ENCODE measurements at places on chromosomes 5 and 9.

DNA sequence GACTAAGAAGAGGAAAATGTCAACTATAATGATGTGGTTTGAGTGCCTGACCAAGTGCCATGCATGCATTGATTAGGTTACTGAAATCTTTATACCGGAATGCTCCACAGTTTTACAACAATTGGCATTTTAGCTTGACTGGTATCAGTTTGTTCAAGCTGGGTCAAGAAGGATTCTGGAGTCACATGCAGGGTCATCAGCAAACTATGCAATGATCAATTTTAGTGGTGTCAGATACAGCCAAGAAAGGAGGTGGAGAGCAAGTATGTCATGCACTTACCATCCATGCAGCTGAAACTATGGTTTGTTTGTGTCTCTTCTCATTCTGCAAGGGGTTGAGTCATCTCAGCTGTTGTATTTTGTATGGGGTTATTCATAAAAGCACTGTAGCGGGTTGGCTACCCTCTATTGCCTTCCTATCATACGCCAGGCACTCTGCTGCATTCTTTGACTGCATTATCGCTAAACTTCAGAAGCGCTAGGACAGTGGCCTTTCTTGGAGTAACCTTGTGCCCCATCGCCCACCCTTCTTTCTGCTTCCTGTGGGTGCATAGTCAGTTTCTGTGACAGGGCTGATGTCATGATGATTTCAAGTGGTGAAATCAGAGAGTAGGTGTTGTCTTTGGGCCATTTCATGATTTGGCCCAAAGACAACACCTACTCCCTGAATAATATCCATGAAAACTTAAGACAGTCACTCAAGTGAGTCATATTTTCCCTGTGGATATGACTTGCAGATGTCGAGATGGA is 145.4 kb downstream of the MTX3 start:
- DNase-seq, result peak; percentile 33

- no peak for DNase-seq
Measured at GRCh38 chr5:133727636-133728035, 115.3 kb upstream of the FSTL4 start.

DNA sequence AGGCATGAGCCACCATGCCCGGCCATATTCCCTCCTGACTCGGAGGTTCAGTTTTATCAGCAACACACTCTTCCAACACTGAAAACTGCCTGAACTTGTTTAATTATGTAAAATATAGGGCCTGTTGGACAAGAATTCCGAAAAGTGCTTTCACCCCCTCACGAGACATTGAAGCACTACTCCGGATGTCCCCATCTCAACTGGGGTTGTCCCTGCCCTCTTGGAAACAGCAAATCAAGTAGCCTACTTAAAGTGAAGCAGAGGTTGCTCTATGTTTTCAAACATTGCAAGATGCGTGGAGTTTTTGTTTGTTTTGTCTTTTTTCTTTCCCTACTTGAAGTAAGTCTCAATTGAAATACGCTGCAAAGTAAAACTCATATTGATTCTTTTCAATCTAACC is 7.6 kb downstream of the PTGER4 start:
- peak; percentile 49 for DNase-seq

GRCh38 chr5:97568382-97568781 is 385.3 kb upstream of the RIOK2 start:
- no peak for DNase-seq

DNA sequence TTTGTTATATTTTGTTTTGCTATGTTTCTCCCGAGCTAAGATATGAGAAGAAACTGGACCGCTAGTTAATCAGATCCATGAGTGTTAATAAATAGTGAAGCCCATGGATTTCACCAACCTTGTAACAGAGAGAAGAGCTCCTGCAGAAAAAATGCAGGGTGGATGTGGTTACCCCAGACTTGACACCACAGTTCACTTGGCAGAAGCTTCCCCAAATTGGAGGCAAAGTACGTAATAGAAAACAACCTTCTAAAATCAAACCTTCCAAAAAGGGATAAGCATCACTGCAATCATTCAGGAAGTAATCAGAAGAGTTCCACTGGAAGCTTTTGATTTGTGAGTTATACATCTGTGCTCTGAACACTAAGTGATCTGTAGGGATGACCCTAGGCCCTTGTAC is 267.5 kb downstream of the ACTL7B start:
- DNase-seq, result no peak

DNA sequence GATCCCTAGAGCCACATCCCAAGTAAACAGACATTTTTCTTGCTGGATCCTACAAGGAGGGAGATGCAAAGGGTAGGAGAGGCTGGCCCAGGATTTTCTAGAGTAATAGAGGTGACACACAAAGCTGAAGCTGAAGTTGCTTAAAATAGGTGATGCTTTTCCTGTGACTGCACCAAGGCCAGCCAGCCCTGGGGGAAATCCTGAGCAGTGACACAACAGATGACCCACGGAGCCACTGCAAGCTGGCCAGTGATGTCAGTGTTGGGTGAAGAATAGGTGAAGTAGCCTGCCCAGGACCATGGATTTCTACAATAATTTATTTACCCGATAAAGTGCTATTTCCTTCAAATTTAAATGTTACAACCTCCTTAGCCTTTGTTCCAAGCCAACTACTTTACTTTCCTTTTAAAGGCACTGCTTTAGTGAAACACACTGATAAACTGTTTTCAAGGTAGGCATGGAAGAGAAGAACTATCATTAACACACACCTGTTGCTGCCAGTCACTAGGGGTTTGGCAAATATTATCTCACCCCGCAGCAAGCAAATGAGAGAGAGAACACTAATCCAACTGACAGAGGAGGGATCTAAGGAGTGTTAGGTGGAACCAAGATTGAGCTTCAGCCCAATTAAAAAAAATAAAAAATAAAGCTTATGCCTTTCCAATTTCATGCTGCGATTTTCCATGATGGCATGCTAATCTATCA is 123.5 kb downstream of the CTNND2 start:
- no peak for DNase-seq

- no peak for DNase-seq
Measured at GRCh38 chr9:110334871-110335270, 2.8 kb downstream of the TXNDC8 start.

DNA sequence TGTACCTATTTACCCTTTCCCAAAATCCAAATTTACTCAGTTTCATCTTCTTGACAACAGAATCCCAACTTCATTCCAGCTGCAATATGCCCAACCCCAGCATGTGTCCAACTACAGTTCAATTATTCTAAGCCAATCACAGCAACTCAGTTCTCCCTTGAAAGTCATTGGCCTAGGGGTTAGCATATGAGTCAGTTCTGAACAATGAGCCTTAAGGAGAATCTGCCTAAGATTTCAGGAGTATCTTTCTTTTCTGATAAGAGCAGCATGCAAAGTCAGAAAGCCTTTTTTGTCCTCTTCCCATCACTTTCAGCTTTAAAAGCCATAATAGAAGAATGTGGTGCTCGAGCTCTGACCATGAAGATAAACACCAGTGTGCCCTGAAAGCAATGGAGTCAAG is 44.4 kb upstream of the RASGRF2 start:
- DNase-seq, result no peak

- DNase-seq, result no peak
Measured at GRCh38 chr9:135885100-135885853, 22.1 kb downstream of the CAMSAP1 start.

GRCh38 chr9:105833271-105833975 is 139.1 kb downstream of the TMEM38B start:
- no peak for DNase-seq

DNA sequence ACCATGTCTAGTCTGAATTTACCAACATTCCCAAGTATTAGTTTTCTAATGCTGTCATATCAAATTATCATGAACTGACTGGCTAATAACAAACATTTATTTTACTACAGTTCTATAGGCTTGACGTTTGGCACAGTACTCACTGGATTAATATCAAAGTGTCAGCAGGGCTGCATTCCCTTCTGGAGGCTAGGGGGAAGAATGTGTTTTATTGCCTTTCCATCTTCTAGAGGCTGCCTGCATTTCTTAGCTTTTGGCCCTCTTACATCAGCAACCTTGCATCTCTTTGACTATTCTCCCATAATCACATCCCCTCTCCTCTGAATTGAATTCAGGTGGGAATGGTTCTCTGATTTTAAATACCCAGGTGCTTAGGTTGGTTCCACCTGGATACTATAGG is 84.7 kb downstream of the EDIL3 start:
- DNase-seq, result no peak

DNA sequence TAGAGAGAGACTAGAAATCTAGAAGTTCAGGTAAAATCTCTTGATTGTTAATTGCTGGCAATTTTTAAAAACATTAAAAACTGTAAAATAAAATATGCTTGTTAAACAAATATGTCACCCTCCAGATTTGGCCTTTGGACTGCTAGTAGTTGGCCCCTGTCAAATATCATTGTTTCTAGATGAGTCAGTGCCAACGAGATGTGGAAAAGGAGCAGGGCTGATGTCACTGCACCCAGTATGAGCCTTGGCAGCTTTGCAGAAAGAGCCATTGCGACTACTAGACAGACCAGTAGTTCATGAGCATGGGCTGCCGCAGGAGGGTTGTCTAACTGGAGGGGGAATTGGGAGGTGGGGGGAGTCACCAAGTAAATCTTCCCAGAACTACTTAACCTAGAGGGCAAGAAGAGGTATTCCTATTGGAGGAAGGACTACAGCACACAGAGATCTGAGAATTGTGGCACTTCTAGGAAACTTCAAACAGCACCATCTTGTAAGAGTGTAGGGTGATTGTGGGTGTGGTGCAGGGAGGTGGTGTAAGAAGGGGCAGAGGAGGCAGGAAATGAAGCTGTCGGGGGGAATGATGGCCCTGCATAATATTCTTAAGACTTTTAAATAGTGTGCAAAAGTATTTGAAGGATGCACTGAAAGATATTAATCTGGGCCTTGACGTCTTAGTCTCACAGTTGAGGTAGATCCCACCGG is 7.1 kb upstream of the DOCK2 start:
- DNase-seq, result no peak

GRCh38 chr5:107779437-107779836 is 108.7 kb upstream of the EFNA5 start:
- DNase-seq, result no peak

- DNase-seq, result no peak
Measured at GRCh38 chr5:60333005-60333571, 366.9 kb downstream of the DEPDC1B start.

DNA sequence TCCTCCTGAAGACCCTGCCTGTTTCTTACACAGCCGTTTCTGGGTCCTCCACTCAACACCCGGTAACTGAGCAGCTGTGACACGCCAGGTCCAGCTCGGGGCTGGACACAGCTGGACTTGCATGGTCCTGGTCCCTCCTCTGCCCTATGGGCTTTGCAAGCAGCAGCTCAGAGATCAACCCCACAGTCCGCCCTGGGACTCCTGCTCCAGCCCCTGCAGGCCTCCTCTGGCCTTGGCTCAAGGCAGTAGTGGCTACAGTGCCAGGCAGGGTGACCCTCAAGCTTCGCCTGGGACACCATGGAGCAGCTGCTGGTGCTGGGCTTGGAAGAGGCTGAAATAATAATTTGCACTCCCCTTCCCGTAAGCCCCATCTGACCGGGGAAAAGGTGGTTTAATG is 66.1 kb upstream of the OLFM1 start:
- no peak for DNase-seq

DNA sequence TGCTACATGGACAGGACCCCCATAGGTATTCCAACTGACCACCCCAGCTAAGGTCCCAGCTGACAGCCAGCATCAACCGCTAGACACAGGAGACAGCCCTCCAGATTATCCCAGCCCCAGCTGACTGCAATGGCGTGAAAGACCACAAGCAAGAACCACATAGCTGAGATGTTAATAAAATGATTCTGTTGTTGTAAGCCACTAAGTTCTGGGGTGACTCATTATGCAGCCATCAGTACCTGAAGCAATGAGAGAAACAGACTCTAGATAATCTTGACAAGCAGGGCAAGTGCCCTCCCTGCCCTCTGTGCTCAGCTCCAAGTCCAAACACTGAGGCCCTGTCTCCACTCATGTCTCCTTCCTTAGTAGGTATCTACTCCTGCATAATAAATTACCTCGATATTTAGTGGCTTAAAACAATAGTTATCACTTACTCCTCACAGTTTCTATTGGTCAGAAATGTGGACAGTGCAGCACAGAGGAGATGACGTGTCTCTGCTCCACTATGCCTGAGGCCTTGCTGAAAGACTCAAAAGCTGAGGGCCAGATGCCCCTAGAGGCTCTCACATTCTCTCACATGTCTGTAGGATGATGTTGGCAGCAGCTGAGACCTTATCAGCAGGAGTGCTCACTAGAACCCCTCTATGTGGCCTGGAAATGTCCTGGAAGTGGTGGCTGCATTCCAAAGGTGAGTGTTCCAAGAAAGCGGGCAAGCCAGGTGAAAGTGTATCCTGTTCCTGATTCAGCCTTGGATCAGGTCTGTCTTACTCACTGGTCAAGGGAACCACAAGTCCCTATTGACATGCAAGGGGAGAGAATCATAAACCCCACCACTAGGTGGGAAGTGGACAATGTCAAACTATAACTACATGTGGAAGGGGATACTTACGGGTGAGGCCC is 2.5 kb downstream of the MGAT1 start:
- no peak for DNase-seq

DNA sequence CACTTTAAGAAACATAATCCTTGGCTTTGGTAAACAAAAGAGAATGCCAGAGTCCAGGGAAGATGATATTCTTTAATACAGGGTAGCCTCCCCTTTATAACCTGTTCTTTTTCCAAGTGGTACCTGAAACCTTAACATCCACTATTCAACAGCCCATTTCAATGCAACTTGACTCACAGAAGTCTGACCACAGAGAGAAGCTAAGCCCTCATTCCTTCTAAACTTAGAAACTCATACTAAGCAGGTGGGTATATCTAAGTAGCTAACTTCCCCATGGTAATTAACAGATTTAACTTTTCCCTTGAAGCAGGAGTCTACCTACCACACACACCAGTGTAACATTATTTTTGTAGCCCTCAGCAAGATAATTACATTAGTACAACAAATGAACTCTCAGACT is 91.9 kb downstream of the CEMIP2 start:
- DNase-seq, result no peak

DNA sequence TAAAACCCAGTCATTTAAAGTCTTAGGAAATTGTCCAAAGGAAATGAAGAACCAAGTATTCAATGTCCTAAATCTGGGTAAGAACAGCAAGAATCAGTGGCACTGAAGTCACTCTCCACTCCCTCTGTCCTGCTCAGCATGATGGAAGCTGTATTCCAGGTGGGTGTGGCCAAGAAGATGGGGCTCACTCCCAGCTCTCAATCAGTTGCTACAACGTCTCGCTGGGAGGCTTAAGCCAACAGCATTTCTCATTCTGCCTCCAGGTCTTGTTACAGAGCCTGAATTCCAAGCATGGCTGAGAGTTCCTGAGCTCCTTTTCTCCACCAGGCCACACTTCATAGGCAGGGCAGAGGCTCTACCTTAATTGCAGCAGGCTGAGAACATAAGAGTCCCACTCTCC is 41.2 kb upstream of the TRIO start:
- DNase-seq, result no peak
